ENCODE measurements at places on chromosomes 2 and 18. TPM values are rescaled to one million over a fixed set of nuclear protein-coding genes. Genes with fewer than 3 reads are reported as not detected.

The MDH1B gene
- 0.93 TPM for total RNA-seq

The TBR1 gene
- not detected for total RNA-seq

The ABCG5 gene
- not detected for total RNA-seq

The SERPINB10 gene
- not detected for total RNA-seq

DNA sequence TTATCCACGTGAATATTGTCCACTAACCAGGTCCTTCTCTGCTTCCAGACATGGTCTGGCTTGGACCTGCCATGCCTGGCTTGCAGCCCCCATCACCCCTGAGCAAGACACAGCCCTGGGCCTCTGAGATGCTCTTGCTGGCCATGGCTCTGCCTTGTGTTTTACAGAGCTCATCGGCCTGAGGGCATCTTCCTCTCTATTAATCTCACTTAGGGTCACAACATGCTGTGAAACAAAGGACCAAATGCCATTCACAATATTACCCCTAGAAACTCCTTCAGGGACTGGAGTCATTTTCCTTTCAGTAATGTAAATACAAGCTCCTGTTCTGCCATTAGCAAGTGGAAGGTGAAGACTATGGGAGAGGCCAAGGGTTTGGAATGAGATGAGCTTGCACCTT, 6.8 kb upstream of the TPO start:
- no peaks in the 10 kb centered on the region for H3K27me3 ChIP-seq
- no peaks in the 10 kb centered on the region for H3K36me3 ChIP-seq
- no peak overlapping the region for H3K27ac ChIP-seq
- H3K4me1 ChIP-seq: no peaks in the 10 kb centered on the region
- no peak overlapping the region for H3K4me3 ChIP-seq

DNA sequence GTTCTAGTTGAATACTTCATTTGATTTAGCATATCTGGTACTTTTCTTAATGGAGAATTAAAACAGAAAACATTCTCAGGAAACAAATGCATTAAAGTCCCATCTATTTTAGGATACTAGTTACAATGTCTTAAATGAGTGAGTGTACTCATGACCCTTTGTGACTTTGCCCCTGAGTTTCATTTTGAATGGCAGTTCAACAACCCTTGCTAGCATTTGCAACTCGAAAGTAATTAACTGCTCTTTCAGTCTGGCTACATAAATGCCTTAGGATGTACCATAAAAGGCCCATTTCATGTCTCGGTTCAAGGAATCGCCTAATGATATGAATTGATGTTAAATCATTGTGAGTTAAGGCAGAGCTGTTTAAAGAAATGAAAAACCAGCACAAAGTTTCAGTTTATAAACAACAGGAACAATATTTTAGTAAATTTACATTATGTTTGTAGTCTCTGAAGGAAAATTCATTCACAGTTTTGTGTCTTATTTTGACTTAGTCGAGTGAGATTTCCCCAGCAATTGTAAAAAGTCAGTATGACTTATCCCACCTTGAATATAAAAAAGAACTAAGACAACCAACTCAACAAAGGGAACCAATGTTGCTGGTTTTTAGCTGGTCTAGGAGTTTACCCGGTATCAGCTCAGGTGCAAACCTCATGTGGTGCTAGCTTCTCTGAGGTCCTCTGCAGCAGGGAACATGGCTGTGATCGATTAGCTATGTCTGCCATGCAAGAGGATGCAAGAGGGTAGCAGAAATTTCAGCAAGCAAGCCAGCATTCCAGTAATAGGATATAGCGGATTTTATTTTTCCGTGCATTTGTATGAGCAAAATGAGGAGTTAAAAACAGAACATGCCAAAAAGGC, 386.2 kb downstream of the PTPRM start:
- no peaks in the 10 kb centered on the region for H3K27me3 ChIP-seq
- H3K36me3 ChIP-seq: no peaks in the 10 kb centered on the region
- DNase-seq: no peak
- H3K4me3 ChIP-seq: no peak overlapping the region
- no peak overlapping the region for H3K27ac ChIP-seq

GRCh38 chr2:160658851-160659250, 165.2 kb upstream of the RBMS1 start:
- H3K4me1 ChIP-seq: no peaks in the 10 kb centered on the region
- H3K36me3 ChIP-seq: no peaks in the 10 kb centered on the region
- H3K27ac ChIP-seq: no peak overlapping the region
- H3K27me3 ChIP-seq: no peaks in the 10 kb centered on the region

DNA sequence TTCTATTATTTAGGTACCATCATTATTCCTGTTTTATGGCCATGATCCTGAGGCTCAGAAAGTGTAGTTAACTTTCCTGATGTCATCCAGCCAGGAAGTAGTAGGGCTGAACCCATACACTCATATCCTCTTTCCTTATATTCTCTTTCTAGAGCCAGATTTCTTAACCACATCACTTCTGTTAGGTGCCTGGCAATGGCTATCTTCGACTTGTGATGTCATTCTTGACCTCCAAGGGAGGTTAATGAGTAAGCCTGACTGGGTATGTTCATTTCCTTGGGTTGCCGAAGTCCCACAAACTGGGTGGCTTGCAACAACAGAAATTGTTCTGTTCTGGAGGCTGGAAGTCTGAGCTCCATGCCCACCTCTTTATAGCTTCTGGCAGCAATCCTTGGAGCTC, 43.4 kb downstream of the ITGB6 start:
- no peaks in the 10 kb centered on the region for H3K4me1 ChIP-seq
- no peak overlapping the region for H3K27ac ChIP-seq
- no peaks in the 10 kb centered on the region for H3K36me3 ChIP-seq
- no peak overlapping the region for H3K4me3 ChIP-seq
- no peak for DNase-seq
- no peaks in the 10 kb centered on the region for H3K27me3 ChIP-seq

DNA sequence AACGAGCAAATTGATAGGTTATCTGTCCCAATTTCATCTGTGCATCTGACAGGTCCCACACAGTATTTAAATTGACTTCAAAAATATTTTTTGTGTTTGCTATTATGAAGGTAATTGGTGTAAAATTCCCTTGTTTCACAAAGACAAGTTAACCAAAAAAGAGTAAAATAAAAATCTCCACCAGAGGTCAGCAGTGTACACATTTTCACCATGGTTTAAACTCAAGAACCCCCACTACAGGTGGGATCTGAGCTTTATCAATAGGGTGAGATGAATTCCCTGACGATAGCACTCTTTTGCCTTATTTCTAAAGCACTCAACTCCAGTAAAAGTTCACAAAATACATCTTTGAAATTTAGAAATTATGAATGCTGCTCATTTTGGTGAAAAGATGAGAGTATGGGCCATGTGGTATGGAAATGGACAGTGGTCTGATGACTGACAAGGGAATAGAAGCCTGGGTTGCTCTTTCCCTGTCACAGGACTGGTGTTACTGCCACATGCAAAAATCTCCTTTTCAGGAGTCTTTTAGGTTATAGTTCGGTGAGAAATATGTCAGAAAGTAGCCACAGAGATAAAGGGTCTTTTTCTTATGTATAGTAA, 68.0 kb downstream of the SERPINB8 start:
- no peaks in the 10 kb centered on the region for H3K27me3 ChIP-seq
- no peaks in the 10 kb centered on the region for H3K36me3 ChIP-seq
- no peak overlapping the region for H3K4me3 ChIP-seq
- no peak overlapping the region for H3K27ac ChIP-seq
- H3K4me1 ChIP-seq: no peaks in the 10 kb centered on the region

- no peaks in the 10 kb centered on the region for H3K36me3 ChIP-seq
- H3K27me3 ChIP-seq: no peaks in the 10 kb centered on the region
- peak; percentile 75 for DNase-seq
- no peak overlapping the region for H3K27ac ChIP-seq
Observed at GRCh38 chr2:96245609-96246390, 20.0 kb downstream of the TMEM127 start.

DNA sequence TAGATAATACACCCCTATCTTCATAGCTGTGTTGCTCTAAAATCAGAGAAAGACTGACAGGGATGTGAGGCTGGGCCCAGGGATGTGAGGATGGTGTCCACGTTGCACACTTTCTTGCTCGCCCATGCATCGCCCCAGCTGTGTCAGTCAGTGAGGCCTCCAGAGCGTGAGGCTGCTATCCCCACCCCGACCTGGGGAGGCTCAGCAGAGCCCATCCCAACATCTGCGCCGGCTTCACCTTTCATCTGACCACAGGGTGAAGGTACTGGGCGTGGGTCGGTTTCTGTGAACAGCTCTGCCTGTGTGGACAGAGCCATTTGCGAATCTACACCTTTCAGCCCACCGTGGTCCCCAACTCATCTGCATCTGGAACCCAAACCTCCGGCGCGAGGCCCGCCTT, 255.7 kb downstream of the HDAC4 start:
- no peaks in the 10 kb centered on the region for H3K27me3 ChIP-seq
- H3K4me3 ChIP-seq: no peak overlapping the region
- no peak overlapping the region for H3K27ac ChIP-seq
- DNase-seq: peak; percentile 55
- peaks cover 2% of the 10 kb centered on the region for H3K36me3 ChIP-seq

DNA sequence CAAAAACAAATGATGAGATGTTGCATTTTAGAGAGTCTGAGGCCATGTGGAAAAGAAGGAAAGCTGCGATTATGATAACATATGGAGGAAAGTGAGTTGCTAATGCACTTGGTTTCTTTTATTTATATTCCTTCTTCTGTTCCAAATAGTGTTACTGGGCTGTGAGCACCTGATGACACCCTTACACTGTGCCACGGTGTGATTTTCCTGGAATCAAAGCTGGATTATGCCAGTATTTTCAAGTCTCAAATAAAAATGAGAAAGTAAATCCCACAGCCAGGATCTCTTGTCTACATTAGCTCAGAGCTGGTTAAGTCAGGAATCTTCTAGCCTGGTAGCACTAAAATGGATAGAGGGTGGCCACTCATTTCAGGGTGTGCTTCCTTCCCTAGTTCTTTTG, 670.8 kb downstream of the TDRD15 start:
- DNase-seq: no peak
- H3K4me1 ChIP-seq: peaks cover 2% of the 10 kb centered on the region
- no peak overlapping the region for H3K4me3 ChIP-seq
- H3K27ac ChIP-seq: no peak overlapping the region

- no peaks in the 10 kb centered on the region for H3K36me3 ChIP-seq
- no peak for DNase-seq
- no peaks in the 10 kb centered on the region for H3K27me3 ChIP-seq
- H3K4me3 ChIP-seq: no peak overlapping the region
- H3K4me1 ChIP-seq: no peaks in the 10 kb centered on the region
- no peak overlapping the region for H3K27ac ChIP-seq
Observed at GRCh38 chr2:28976584-28976983, 4.5 kb upstream of the TOGARAM2 start.

- no peaks in the 10 kb centered on the region for H3K27me3 ChIP-seq
- no peaks in the 10 kb centered on the region for H3K36me3 ChIP-seq
- peak; percentile 27 for DNase-seq
- H3K4me3 ChIP-seq: no peak overlapping the region
Observed at GRCh38 chr2:239187464-239188253, 213.2 kb downstream of the HDAC4 start.

GRCh38 chr2:110113961-110114591, 1.5 kb downstream of the MALL start:
- H3K4me1 ChIP-seq: no peaks in the 10 kb centered on the region
- H3K4me3 ChIP-seq: no peak overlapping the region
- no peaks in the 10 kb centered on the region for H3K27me3 ChIP-seq
- DNase-seq: no peak
- H3K27ac ChIP-seq: no peak overlapping the region

GRCh38 chr2:49123600-49123999, 30.7 kb downstream of the FSHR start:
- no peak overlapping the region for H3K4me3 ChIP-seq
- H3K4me1 ChIP-seq: no peaks in the 10 kb centered on the region
- H3K27me3 ChIP-seq: no peaks in the 10 kb centered on the region
- no peaks in the 10 kb centered on the region for H3K36me3 ChIP-seq

DNA sequence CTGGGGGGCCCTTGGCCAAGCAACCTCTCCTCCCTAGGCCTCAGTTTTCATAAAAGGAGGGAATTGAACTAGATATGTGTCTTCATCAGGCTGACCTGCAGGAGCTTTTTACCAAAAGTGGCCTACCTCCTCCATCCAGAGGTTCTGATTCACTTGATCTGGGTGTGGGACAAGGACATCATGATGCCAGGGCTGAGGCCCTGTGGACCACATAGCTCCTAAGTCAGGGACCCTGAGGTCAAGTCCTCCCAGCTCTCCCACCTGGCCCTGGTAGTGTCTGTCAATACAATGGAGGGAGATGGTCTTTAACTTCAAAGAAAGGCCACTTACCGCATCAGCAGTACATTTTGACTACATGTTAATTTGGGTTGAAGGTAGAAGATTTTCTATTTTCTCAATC, 10.4 kb downstream of the IL1RN start:
- H3K4me3 ChIP-seq: no peak overlapping the region
- H3K4me1 ChIP-seq: no peaks in the 10 kb centered on the region
- DNase-seq: no peak

DNA sequence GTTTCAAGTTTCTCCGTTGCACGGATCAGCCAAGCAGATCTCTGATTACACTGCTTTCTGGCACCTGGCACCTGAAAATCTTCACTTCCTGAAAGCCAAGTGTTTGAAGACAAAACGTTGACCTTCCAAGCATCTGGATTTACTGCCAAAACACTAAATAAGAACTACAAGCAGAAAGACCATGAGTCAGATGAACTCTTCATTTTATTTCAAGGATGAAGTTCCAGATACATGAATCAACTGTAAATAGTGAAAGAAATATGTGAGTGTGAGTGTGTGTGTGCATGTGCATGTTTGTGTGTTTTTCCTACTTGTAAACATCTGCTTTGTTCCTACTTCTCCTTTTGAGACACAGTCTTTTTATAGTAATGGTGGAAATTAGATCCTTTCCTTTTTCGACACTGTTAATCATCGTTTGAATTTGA, 60.0 kb upstream of the DTNA start:
- no peaks in the 10 kb centered on the region for H3K36me3 ChIP-seq
- no peak overlapping the region for H3K4me3 ChIP-seq
- peaks cover 9% of the 10 kb centered on the region for H3K4me1 ChIP-seq
- DNase-seq: no peak

- H3K27me3 ChIP-seq: no peaks in the 10 kb centered on the region
- no peaks in the 10 kb centered on the region for H3K4me1 ChIP-seq
- H3K36me3 ChIP-seq: no peaks in the 10 kb centered on the region
- no peak overlapping the region for H3K27ac ChIP-seq
- DNase-seq: no peak
- H3K4me3 ChIP-seq: no peak overlapping the region
Observed at GRCh38 chr2:65834771-65835475, 402.5 kb upstream of the SPRED2 start.

DNA sequence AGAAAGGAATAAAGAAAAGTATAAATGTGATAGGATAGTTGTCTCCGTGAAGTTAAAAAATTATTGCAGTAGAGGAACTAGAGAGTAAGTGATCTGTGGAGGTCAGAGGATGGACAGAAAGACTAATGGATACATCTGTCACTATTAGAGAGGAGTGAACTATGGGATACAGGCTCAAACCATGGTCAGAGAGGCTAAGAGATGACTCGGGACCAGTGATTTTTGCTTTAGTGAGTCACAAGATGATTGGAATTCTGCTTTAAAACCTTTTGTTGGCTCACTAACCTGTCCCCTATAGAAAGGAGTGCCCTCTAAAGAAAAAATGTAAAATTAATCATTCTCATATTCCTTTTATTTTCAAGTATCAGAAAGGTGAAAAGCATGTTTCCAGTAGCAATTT, 30.3 kb downstream of the ALMS1 start:
- H3K27me3 ChIP-seq: no peaks in the 10 kb centered on the region
- H3K36me3 ChIP-seq: no peaks in the 10 kb centered on the region
- H3K4me1 ChIP-seq: peaks cover 4% of the 10 kb centered on the region
- H3K4me3 ChIP-seq: no peak overlapping the region
- no peak for DNase-seq
